ENCODE measurements at places on chromosomes 2 and 18.

DNA sequence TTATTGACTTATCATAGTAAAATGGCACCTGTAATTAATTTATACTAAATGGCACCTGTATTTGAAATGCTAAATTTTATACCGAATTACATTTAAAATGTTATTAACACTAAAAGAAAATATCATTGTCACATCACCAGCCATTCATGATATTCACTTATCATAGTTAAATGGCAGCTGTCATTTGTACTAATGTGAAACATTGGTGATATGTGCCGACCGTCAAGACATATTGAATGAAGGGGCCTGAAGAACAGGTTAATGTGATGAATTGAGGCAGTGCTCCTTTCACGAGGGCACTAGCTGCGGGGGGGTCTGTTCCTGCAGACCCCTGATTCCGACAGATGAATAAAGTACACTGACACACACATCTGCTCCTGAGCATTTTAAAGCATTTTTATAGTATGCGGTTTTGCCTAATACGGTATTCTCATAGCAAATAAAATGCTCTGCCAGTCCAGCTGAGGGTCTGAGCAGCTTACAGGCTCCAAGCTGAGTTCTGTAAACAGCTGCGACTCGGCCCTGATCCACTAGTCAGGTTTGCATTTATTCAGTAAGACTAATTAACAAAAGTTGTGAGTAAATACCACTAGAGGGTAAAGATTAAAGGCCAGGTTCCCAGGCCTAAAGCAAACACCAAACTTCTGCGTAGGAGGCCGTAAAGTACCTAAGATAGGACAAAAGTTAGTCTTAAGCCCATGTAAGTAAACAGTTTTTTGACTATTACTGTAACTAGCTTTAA lies 593.4 kb upstream of the NETO1 start:
- no peak for DNase-seq

- DNase-seq = no peak
These were observed 110.2 kb downstream of the CTAGE1 start for GRCh38 chr18:22307528-22307927.

DNA sequence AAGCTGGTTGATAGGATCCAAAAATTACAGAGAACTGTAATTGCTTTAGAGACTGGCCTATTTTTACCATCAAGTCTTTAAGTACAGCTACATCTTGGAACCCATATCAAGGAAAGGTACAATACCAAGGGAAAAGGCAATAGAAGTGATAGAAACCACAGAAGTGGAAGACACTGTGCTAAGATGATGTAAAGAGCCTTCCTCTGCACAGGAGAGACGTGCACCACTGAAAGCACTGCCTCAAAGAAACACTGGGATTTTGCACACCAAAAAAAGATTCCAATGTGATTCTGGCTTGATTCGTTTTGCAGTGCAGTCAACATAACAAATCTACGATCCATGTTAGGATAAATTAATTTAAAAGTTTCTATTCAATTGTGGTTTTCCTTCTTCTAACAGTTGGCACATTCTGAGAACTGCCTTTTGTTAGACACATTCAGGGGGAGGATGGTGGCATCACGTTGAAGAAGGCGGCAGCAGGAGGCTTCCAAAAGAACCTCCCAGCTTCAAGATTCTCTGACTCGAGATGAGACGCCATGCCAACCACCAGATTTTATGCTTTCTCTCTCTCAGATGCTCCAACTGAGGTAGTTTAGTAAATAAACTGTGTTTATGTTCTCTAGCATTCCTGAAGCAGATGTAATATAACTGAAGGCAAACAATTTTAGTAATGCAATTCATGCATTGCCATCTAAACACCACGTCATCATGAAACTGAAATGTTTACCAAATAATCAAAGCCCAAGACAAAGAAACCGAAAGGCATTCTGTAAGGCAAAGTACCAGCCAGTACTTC lies 102.9 kb downstream of the BCL2 start:
- no peak for DNase-seq

DNA sequence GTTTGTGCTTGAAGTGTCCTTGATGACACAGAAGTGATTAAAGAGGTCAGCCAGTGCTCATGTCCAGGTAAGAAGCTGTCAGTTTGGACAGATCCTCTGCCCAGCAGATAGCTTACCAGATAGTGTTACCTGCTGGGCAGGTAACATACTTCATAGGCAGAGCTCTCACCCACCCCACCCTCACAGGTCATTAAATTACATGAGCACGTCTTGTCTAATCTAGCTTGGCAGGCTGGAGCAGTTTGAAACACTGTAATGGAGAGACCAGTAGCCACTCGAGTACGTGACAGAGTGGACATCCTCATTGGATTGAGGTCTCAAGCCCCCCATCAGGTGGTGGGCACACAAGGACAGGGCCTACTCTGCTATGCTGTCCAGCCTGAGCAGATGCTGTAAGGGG lies 27.1 kb downstream of the TTC32 start:
- no peak for DNase-seq

GRCh38 chr2:224217962-224218347 lies 178.9 kb upstream of the SERPINE2 start:
- no peak for DNase-seq

- DNase-seq = no peak
These were observed 118.2 kb downstream of the CTNNA2 start for GRCh38 chr2:79630972-79631557.

- DNase-seq = no peak
These were observed 114.4 kb downstream of the NEDD4L start for GRCh38 chr18:58158459-58158858.

DNA sequence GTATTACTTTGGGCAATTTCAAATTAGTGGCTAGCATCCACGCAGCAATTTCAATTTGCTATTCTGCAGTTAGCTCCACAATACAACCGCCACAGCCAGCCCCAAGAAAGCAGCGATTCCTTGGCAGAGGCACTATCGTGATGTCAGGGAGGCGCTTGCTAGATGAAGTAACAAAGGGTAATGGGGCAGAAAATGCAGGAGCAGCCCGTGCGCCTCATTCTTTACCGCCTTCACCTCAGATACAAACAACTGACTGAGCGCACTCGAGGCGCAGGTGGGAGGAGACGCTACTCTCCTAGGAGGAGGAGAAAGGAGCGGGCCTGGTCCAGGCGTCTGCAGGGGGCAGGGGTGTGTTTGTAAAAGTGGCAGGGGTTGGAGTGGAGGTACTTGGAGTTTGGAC lies 76.9 kb upstream of the ASB18 start:
- no peak for DNase-seq
